Astrocyte (in vitro differentiated cells and primary cell): ENCODE measurements at places on chromosomes 6 and 20. TPM values are rescaled to one million over a fixed set of nuclear protein-coding genes. Genes with fewer than 3 reads are reported as not detected.

DNA sequence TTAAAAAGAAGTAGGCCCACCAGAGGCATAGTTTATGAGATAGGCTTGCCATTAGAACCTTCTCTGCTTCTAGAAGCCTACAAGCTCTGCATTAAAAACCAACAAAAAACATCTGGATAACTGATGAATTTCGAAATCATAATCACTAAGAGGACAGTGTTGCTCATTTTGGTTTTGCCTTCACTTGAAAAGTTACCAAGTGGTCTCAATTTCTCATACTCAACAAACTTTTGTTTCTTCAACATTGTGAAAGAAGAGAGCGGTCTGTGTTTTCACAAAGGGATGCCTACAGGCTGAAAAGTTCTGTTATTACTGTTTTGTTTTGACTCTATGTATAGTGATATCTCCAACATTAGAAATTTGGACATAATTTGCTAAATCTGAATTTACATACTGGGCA, 98.9 kb downstream of the PDSS2 start:
- peaks cover 2% of the 10 kb centered on the region for H3K36me3 ChIP-seq
- peaks cover 7% of the 10 kb centered on the region for H3K4me1 ChIP-seq
- no peak overlapping the region for H3K4me3 ChIP-seq
- DNase-seq = no peak
- no peaks in the 10 kb centered on the region for H3K27me3 ChIP-seq
- H3K27ac ChIP-seq = no peak overlapping the region

DNA sequence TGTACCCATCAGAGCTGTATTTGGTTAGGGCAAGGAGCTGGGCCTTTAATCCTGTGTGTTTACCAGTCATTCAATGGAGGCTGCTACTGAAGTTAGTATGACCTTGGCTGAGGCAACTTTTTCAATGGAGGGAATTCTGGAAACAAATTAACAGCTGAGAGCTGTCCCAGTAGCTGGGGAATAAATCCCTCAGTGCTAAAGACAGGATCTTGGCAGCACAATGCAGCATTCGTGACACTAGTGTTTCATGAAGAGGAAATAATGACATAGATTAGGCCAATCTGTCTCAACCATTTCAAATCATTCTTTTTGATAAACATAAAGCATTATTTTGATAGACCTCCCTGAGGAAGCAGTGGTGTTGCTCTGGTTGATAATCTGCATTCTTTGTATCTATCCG, 42.9 kb downstream of the GRM1 start:
- no peaks in the 10 kb centered on the region for H3K36me3 ChIP-seq
- no peak overlapping the region for H3K4me3 ChIP-seq
- H3K27me3 ChIP-seq = no peaks in the 10 kb centered on the region
- H3K4me1 ChIP-seq = no peaks in the 10 kb centered on the region
- H3K27ac ChIP-seq = no peak overlapping the region

DNA sequence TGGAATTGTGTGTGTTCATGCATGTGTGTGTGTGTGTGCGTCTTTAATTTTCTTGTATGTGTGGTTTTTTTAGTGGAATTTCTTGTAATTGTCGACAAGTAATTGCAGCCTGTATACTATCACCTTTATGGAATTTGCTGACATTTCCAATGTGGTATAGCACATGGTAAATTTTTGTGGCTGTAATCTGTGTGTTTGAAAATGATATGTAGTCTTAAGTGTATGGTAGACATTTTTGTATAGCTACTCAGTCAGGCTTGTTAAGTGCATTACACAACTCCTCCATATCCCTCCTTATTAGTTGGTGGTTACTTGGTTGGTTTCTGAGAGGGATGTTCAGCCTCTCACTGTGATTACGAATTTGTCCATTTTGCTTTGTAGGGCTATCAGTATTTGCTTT, 384.5 kb upstream of the HSF2 start:
- no peak overlapping the region for H3K27ac ChIP-seq
- no peaks in the 10 kb centered on the region for H3K27me3 ChIP-seq
- no peak overlapping the region for H3K4me3 ChIP-seq
- DNase-seq = peak; percentile 90
- no peaks in the 10 kb centered on the region for H3K4me1 ChIP-seq

GRCh38 chr20:11965602-11966001, 47.9 kb downstream of the BTBD3 start:
- no peak overlapping the region for H3K4me3 ChIP-seq
- DNase-seq = no peak
- no peaks in the 10 kb centered on the region for H3K4me1 ChIP-seq
- H3K36me3 ChIP-seq = no peaks in the 10 kb centered on the region

The CPNE5 gene
- total RNA-seq = 0.11 and 0.29 TPM in 2 replicates

GRCh38 chr20:50488236-50488806, 21.9 kb upstream of the PTPN1 start:
- H3K27me3 ChIP-seq = no peaks in the 10 kb centered on the region
- no peak overlapping the region for H3K27ac ChIP-seq
- peaks cover 9% of the 10 kb centered on the region for H3K4me1 ChIP-seq

DNA sequence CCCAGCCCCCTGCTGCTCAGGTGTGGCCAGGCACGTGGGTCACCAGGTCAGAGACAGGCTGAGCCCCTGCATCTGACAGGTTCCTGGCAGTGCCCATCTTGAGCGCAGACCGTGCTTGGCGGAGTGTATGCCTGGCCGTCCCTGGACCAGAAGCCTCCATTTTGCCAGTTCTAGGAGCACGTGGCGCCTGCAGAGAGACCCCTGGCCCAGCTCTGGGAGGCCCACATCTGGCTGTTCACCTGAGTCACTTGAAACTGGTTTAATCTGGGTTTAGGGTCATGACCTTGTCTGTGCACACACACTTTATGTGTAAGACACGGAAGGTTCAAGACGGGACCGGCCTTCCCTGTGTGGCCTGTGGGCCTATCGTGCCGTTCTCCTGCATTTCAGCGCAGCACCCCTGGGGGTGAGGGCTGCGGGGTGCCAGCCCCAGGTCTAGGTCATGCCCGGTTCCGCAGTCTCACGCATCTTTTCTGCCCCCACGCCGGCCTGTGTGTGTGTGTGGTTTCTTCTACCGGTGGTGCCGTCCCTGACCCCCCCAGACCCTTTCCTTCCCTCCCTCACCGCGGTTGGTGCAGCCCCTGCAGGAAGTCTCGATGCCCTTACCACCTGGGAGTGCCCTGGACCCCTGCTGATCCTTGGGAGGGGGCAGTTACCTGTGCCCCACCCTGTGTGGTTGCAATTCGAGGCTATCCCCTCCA, 14.0 kb downstream of the SS18L1 start:
- H3K4me3 ChIP-seq = no peak overlapping the region
- no peaks in the 10 kb centered on the region for H3K27me3 ChIP-seq
- peaks cover 52% of the 10 kb centered on the region for H3K4me1 ChIP-seq

DNA sequence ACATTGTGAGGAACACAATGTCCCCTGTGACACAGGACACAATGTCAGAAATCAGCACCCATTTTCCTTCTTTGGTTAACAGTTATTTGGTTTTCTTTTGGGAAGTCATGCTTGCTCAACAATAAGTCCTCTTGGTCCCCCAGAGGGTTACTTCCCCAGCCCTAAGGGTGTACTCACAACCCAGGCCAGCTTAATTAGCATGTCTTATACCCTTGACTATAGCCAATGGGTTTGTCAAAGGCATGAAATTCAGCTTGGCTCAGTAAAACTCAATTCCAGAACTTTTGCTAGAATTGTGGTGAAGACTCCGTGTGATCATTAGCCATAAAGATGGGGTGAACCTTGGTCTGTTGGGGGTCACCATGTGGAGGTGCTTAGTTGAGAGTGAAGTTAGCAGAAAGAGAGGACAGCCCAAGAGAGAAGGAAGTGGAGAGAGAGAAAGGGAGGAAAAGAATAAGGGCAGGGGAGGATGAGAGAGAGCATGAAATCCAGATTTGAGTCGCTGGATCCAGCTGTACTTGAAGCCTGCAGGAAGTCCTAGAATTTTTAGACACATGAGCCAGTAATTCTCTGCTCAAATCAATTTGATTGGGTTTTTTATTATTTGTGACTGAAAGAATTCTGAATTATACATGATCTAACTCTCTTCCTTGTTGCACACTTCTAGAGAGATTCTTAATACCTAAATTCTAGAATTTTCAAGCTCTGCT, 321.3 kb upstream of the JAG1 start:
- no peak overlapping the region for H3K27ac ChIP-seq
- no peak overlapping the region for H3K4me3 ChIP-seq
- H3K36me3 ChIP-seq = no peaks in the 10 kb centered on the region
- no peaks in the 10 kb centered on the region for H3K27me3 ChIP-seq

DNA sequence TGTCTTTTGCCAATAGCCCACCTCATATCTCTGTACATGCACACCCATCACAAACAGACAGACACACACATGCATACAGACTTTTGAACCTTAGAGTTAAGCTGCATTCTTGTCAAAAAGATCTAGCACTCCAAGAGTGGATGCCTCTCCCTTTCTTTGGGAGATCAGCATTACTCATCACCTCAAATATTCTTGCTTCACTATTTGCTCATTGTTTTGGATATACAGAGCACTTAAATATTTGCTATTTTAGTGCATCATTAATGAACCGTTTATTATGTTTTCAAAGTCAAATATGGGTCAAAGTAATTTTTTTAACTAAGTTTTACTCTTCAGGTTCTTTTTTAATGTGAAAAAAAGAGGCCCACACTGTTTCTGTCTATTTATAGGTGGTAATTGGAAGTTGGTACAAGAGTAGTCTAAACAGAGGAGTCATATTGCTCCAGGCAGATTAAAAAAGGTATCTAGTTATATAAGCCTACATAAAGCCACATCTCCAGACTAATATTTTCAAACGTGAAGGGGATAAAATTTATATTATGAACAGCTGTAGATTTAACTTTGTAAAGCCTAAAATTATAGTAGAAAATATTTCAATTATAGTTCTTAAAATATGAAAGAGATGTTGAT, 102.6 kb downstream of the FLRT3 start:
- no peaks in the 10 kb centered on the region for H3K4me1 ChIP-seq
- no peaks in the 10 kb centered on the region for H3K36me3 ChIP-seq
- H3K4me3 ChIP-seq = no peak overlapping the region
- no peaks in the 10 kb centered on the region for H3K27me3 ChIP-seq
- peak overlapping the region; percentile 7 for H3K27ac ChIP-seq
- peak; percentile 67 for DNase-seq

- peak; percentile 68 for DNase-seq
- H3K27me3 ChIP-seq = no peaks in the 10 kb centered on the region
- H3K4me1 ChIP-seq = peaks cover 21% of the 10 kb centered on the region
- no peak overlapping the region for H3K4me3 ChIP-seq
- peak overlapping the region; percentile 79 for H3K27ac ChIP-seq
These were observed 321.1 kb downstream of the SYNE1 start for GRCh38 chr6:152316024-152316423.

The MTFR2 gene
- 1.3 and 1.8 TPM in 2 replicates for total RNA-seq

DNA sequence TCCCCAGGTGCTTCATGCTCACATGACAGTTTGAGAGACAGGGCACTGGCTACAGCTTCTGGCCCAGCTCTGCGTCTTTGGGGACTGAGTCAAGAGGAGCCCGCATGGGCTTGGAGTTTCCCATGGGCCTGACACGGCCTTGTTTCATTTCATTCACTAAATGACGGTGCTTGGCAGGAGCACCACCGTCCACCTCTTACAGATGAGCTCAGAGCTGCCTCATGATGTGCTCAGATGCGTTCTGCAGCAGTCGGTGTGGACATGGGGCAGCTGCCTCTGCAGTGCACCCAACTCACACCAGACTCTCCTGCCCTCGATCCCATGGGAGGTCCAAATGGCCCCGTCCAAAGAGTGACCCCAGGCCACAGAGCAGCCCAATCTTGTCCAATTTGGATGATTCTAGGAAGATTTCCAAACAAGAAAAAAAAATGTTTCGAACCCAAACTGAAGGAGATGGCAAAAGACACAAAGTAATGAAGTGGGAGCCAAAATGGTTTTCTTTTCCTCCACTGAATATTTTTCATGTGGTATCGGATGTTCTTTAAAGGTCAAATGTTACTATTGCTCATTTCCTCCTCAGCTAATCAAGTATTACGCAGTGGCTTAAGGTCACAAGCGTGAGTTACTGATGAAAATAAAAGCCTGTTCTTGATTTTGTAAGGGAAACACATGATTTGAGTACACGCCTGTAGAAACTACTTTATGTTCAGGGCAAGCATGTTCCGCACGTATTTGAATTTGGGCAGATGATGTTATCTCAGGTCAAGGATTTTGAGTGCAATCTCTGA, 524.2 kb downstream of the CDH26 start:
- H3K27ac ChIP-seq = no peak overlapping the region
- no peak overlapping the region for H3K4me3 ChIP-seq
- no peaks in the 10 kb centered on the region for H3K36me3 ChIP-seq
- DNase-seq = no peak

- H3K4me3 ChIP-seq = peak overlapping the region; percentile 37
- H3K4me1 ChIP-seq = peaks cover 9% of the 10 kb centered on the region
- H3K27ac ChIP-seq = peak overlapping the region; percentile 52
- peak; percentile 74 for DNase-seq
- no peaks in the 10 kb centered on the region for H3K36me3 ChIP-seq
- H3K27me3 ChIP-seq = no peaks in the 10 kb centered on the region
These were observed 14.3 kb downstream of the ID4 start for GRCh38 chr6:19851241-19852089.

GRCh38 chr6:150528648-150529285, 70.9 kb upstream of the PLEKHG1 start:
- no peaks in the 10 kb centered on the region for H3K27me3 ChIP-seq
- H3K4me3 ChIP-seq = no peak overlapping the region
- no peak overlapping the region for H3K27ac ChIP-seq
- H3K4me1 ChIP-seq = no peaks in the 10 kb centered on the region
- DNase-seq = peak; percentile 53
- H3K36me3 ChIP-seq = no peaks in the 10 kb centered on the region

- H3K27me3 ChIP-seq = no peaks in the 10 kb centered on the region
- H3K4me1 ChIP-seq = no peaks in the 10 kb centered on the region
These were observed 52.6 kb downstream of the TRPC4AP start for GRCh38 chr20:35039846-35040489.

The MUC21 gene
- not detected in 2 replicates for total RNA-seq

DNA sequence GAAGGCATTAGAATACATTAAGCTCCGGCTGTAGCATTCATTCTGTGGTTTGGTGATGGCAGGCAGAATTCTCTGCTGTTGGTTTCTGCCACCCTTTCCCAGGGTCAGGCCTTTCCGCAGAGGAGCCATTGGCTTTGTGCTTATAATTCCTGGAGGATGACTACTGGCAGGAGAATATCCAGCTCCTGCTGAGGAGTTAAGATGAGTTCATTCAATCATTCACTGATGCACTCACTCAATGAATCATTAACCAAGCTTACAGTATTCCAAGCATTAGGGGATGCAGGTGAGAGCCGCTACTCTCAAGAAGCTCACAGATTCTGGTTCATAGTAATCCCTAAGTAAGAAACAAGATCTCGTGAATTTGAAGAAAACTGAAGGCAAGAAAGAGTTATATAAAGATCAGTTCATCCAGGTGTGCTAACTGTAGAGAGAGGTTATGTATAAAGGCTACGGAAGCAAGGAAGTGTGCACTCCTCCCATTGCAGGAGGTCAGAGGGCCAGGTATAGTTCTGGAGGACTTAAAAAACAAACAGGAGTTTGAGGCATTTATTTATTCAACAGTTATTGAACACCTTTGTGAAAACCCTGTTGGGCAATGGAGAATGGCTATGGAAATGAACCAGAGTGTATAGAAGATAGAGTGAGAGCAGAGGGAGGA, 75.5 kb downstream of the HMGN3 start:
- H3K27ac ChIP-seq = no peak overlapping the region
- no peaks in the 10 kb centered on the region for H3K36me3 ChIP-seq
- no peak overlapping the region for H3K4me3 ChIP-seq
- H3K4me1 ChIP-seq = peaks cover 3% of the 10 kb centered on the region
